ENCODE measurements at places on chromosomes 2 and 18. TPM values are rescaled to one million over a fixed set of nuclear protein-coding genes. Genes with fewer than 3 reads are reported as not detected.
A peak's percentile ranks its signal among the peaks of the same experiment; 100 is the strongest.

CD8A gene
- not detected for total RNA-seq

ITGA6 gene
- 6.5 TPM for total RNA-seq

SULT1C4 gene
- total RNA-seq = not detected

CNGA3 gene
- total RNA-seq = 0.29 TPM

DNA sequence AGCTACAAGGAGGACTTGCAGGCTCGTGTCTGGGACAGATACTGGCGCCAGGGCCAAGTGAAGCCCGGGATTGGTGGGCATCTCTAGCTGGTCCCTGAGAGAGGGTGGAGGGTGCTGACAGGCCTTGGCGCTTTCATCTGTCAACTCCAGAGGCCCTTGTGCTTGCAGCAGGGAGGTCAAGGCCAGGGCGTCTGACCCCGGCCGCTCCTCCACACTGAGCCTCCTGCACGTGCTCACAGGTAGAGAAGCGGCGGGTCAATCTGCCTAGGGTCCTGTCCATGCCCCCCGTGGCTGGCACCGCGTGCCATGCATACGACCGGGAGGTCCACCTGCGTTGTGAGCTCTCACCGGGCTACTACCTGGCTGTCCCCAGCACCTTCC is 9.5 kb downstream of the CAPN10 start:
- no peak for DNase-seq

- DNase-seq = peak; percentile 89
Measured at GRCh38 chr18:62523631-62524439, 1.0 kb downstream of the ZCCHC2 start.

DNA sequence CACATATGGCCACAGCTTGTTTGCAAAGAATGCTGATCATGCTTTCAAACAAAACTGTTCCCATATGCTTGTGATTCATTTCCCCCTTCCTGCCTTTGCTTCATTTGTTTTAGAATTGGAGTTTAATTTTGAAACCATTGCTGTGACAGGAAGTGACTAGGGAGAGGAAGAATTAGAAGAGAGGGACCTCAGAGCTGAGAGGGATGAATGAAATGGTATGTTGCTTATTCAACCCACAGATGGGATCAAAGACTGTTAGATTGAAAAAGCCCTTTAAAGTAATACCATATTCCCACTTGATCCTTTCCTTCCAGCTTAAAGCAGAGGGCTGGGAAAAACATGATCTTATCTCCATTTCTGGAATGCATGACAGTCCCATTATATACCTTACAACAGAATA is 106.2 kb upstream of the RNF152 start:
- DNase-seq = peak; percentile 78

DNA sequence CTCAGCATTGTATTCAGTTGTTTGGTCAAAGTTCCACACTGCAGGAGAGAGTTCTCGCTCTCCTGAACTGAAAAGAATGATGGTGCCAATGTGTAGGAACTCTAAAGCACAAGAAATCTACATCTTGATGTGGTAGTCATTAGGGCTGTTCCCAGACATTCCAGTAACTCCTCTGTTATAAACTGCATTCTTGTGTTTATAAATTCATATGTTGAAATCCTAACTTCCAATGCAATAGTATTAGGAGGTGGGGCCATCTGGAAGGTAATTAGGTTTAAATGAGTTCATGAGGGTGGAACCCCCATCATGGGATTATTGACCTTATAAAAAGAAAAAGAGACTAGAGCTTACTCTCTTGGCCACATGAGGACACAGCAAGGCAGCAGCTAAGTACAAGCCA is 239.6 kb downstream of the CDH20 start:
- no peak for DNase-seq

GRCh38 chr2:102190430-102191107 is 3.7 kb downstream of the IL1RL2 start:
- DNase-seq = no peak

DNA sequence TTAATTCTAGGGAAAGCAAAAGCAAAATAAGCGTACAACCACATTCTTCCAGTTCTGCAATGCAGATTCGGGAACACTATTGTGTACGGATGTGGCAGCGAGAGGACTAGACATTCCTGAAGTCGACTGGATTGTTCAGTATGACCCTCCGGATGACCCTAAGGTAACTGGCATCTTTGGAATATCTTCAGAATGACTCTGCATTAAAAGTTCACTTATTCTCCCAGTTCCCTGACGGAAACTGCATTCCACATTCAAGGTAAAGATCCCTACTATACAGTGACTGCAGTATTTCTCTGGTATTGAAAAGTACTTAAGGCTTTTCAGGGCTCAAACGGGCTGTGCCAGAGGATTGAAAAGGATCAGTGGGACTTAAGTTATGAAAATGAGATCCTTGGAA is 10.9 kb downstream of the DDX18 start:
- DNase-seq = no peak

- no peak for DNase-seq
Measured at GRCh38 chr2:179938026-179938425, 69.1 kb downstream of the CWC22 start.
